ENCODE measurements at places on chromosomes 13 and 19.

- no peak for DNase-seq
Observed at GRCh38 chr13:112995395-112996191, 26.6 kb downstream of the MCF2L start.

GRCh38 chr19:49651029-49651819, 9.2 kb downstream of the SCAF1 start:
- DNase-seq: no peak

GRCh38 chr13:23385931-23386330, 47.6 kb downstream of the SACS start:
- DNase-seq: no peak

GRCh38 chr19:8686549-8686948, 12.0 kb downstream of the ACTL9 start:
- no peak for DNase-seq

DNA sequence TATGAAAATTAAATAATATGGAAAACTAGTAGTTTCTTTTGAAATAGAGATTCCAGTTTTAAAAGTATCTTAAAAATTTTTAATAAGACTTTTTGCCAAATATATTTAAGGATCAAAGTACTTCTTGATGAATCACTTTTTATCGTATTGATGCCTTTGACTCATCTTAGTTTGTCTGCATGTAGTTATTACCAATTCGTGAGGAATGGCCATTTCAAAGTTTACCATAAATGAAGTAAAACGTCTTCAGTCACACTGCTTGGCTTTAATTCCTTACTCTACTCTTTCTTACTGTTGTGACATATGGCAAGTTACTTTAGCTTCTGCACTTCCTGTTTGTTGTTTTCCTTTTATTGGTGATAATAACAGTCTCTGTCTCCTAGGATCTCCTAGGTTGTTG, 38.3 kb downstream of the NDFIP2 start:
- no peak for DNase-seq

Data from frontal cortex (tissue), 4 donors.